ENCODE measurements at places on chromosomes 4 and X. TPM values are rescaled to one million over a fixed set of nuclear protein-coding genes. Genes with fewer than 3 reads are reported as not detected.

DNA sequence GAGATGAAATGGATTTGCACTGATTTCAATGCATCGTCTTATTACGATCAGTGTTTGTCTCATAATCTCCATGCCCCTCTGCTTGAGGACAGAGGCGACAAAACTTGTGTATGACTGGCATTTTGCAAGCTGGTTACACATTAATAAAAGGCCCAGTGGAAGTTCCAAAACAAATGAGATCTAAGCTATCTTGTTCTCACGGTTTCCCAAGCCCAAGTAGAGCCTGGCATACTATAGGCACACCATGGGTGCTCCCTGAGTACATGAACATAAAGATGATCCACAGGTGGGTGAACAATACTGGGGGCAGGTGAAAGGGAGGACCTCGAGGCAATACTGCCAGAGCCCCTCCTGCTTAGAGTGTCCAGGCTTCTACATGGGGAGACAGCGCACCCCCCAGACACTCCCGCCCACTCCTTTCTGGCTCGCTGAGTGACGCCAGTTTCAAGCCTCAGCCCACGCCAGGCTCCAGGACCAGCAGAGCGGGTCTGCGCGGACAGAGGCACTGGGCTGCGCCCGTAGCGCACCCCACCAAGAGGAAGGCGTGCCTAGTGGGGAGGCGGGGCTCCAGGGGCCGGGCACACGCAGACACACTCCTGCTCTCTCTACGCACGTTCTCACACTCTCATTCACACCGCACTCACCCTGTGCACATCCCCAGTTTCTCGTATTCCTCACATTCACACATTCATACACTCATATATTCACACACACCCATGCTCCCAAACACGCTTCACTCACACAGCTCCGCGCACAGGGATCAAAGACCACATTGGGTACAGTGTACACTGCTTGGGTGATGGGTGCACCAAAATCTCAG is 8.9 kb upstream of the GSX2 start:
- no peak for DNase-seq
- peak overlapping the region; percentile 39 for H3K4me3 ChIP-seq
- H3K27ac ChIP-seq: no peak overlapping the region
- no peaks in the 10 kb centered on the region for H3K36me3 ChIP-seq
- peaks cover 19% of the 10 kb centered on the region for H3K4me1 ChIP-seq

Gene HHIP
- polyA plus RNA-seq: 0.44 TPM

- no peak overlapping the region for H3K27ac ChIP-seq
- no peaks in the 10 kb centered on the region for H3K27me3 ChIP-seq
- H3K36me3 ChIP-seq: no peaks in the 10 kb centered on the region
- no peaks in the 10 kb centered on the region for H3K4me1 ChIP-seq
Observed at GRCh38 chr4:69781458-69782418, 21.3 kb upstream of the SULT1B1 start.

Gene BRS3
- polyA plus RNA-seq: not detected

GRCh38 chrX:98931216-98931615 is 1478.9 kb downstream of the PCDH19 start:
- no peaks in the 10 kb centered on the region for H3K27me3 ChIP-seq
- H3K27ac ChIP-seq: no peak overlapping the region
- H3K36me3 ChIP-seq: no peaks in the 10 kb centered on the region

DNA sequence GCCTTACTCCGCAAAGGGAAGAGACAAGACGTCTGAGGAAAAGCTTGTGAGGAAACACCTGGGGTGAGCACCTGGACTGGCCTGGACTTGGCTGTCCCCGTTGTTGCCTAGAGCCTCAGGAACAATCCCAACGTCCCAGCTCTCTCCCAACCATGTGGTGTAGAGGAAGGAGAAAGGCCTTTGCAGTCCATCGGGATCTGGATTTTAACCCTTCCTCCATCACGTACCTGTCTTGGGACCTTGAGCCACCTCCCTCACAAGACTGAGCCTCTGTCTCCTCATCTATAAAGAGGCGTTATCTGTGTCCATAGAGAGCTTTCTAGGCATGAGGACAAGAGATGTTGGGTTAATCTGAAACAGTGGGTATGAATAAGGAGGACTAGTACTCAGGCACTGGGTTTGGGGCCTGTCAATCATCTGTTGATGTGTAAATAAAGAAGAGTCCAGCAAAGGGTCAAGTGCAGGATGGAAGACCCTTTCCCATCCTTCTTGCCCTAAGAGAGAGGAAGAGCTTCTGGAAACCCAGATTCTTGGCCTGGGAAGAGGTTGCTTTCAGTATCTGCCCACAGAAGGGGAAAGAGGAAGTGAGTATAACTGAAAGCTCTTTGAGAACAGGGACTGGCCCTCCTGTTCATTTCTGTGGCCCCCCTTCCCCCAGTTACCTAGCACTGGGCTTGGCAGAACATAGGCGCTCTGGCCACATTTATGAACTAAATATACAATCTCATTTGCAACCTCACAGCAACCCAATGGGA is 137.1 kb downstream of the PJA1 start:
- peaks cover 64% of the 10 kb centered on the region for H3K4me1 ChIP-seq
- H3K27ac ChIP-seq: peak overlapping the region; percentile 98
- no peaks in the 10 kb centered on the region for H3K36me3 ChIP-seq
- no peak overlapping the region for H3K4me3 ChIP-seq
- DNase-seq: no peak

Gene ADAM29
- polyA plus RNA-seq: not detected

DNA sequence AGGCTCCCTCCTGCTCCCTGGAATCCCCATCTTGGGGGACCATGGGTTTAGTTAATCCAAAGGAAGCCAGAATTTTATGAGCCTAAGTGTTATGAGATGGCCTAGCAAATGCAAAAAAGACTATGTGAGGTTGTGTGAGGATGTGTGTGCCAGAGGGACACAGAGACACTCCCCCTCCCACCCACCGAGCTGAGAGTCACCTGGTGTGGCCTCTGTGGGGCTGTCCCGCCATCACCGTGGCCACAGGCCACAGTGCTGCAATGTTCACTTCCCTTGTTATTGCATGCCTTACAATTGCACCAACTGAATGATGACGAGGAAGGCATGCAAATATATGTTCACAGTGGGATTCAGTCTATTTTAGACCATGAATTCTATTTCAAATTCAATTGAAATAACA is 601 bp upstream of the FGFBP2 start:
- H3K4me3 ChIP-seq: no peak overlapping the region
- no peak overlapping the region for H3K27ac ChIP-seq
- no peaks in the 10 kb centered on the region for H3K4me1 ChIP-seq
- peaks cover 5% of the 10 kb centered on the region for H3K27me3 ChIP-seq
- H3K36me3 ChIP-seq: no peaks in the 10 kb centered on the region

Gene SEPSECS
- polyA plus RNA-seq: 4.6 TPM

- no peaks in the 10 kb centered on the region for H3K27me3 ChIP-seq
- H3K27ac ChIP-seq: no peak overlapping the region
- no peak overlapping the region for H3K4me3 ChIP-seq
- H3K4me1 ChIP-seq: no peaks in the 10 kb centered on the region
- DNase-seq: no peak
- no peaks in the 10 kb centered on the region for H3K36me3 ChIP-seq
Observed at GRCh38 chr4:64533637-64534036, 124.4 kb upstream of the TECRL start.

Gene ZNF630
- polyA plus RNA-seq: 0.78 TPM

DNA sequence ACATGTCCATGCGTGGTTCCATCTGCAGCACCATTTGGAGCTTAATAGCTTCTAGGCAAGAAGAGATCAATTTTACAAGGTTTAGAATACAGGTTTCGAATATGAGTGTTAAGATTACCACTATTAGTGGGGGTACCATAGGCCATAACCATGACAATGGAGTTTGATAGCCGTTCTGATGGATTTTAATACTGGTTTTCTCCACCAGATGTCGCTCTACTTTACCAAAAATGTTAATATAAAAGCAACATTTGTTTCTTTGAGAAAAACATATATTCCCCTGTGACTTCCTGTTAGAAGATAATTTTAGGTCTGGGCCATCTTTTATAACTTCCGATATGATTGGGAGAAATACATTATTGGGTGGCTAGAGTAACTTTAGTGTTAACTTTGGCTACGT is 499.7 kb upstream of the POU3F4 start:
- no peaks in the 10 kb centered on the region for H3K36me3 ChIP-seq
- no peak overlapping the region for H3K4me3 ChIP-seq
- no peak for DNase-seq
- no peak overlapping the region for H3K27ac ChIP-seq

GRCh38 chr4:62226082-62226481 is 1026.0 kb downstream of the ADGRL3 start:
- DNase-seq: no peak
- no peaks in the 10 kb centered on the region for H3K36me3 ChIP-seq
- no peaks in the 10 kb centered on the region for H3K4me1 ChIP-seq
- H3K27me3 ChIP-seq: no peaks in the 10 kb centered on the region
- H3K4me3 ChIP-seq: no peak overlapping the region

- no peak overlapping the region for H3K4me3 ChIP-seq
- no peak for DNase-seq
- no peaks in the 10 kb centered on the region for H3K36me3 ChIP-seq
- H3K27ac ChIP-seq: no peak overlapping the region
Observed at GRCh38 chr4:102754044-102754443, 6.7 kb downstream of the MANBA start.

Gene NDNF
- not detected for polyA plus RNA-seq

Gene SSX1
- not detected for polyA plus RNA-seq

Gene OCIAD2
- 363 TPM for polyA plus RNA-seq

- no peak overlapping the region for H3K27ac ChIP-seq
- no peaks in the 10 kb centered on the region for H3K36me3 ChIP-seq
- DNase-seq: no peak
- peaks cover 2% of the 10 kb centered on the region for H3K4me1 ChIP-seq
- no peak overlapping the region for H3K4me3 ChIP-seq
- H3K27me3 ChIP-seq: no peaks in the 10 kb centered on the region
Observed at GRCh38 chr4:119229908-119230687, 17.6 kb downstream of the USP53 start.

Gene PHOX2B
- not detected for polyA plus RNA-seq

Gene PCSK1N
- 1.6 TPM for polyA plus RNA-seq

Gene UGT2A1
- polyA plus RNA-seq: not detected

GRCh38 chr4:105002278-105002677 is 144.4 kb upstream of the TET2 start:
- H3K4me1 ChIP-seq: no peaks in the 10 kb centered on the region
- no peak for DNase-seq
- no peaks in the 10 kb centered on the region for H3K36me3 ChIP-seq
- H3K27ac ChIP-seq: no peak overlapping the region
- H3K27me3 ChIP-seq: no peaks in the 10 kb centered on the region

Gene TSPAN7
- polyA plus RNA-seq: 1.6 TPM

Gene MAGEB10
- not detected for polyA plus RNA-seq

DNA sequence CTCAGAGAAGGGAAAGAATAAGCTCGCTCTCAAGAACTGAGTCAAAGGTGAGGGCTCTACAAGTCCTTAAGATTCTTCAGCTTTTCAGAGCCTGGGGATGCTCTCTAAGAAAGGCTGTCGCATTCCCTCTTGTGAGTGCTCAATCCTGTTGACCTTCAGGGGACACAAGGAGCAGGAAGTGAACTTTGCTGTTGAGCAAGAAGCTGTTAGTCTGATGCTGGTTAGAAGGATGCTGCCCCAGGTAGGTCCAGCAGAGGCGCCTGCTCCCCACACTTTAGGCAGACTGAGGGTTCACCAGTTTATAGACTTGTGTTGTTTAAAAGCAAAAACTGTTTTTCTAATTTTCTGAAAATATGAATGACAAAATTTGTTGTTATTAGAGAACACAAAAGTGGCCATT is 125.4 kb upstream of the SPOCK3 start:
- no peaks in the 10 kb centered on the region for H3K4me1 ChIP-seq
- H3K4me3 ChIP-seq: no peak overlapping the region

DNA sequence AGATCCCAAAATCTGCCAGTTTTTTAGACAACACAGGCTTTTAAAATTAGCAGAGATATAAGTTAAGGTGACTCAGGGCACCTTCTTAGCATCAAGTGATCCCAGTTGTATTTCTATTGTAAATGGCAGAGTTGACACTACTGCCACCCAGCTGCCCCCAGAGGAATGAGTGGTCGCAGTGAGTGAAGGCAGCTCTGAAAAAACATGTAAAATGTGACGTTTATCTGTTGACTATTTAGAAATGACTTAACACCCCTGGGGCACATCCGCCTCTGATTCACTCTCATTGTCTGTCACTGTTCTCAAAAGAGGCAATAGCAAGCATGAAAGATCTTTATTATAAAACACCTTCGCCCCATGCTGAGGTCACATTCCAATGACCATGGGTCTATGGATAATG is 592.4 kb downstream of the ACTRT1 start:
- H3K4me1 ChIP-seq: no peaks in the 10 kb centered on the region
- DNase-seq: no peak
- H3K36me3 ChIP-seq: no peaks in the 10 kb centered on the region
- H3K27me3 ChIP-seq: no peaks in the 10 kb centered on the region
- H3K27ac ChIP-seq: no peak overlapping the region

GRCh38 chrX:2965965-2966364 is 36.8 kb upstream of the ARSD start:
- H3K36me3 ChIP-seq: no peaks in the 10 kb centered on the region
- H3K27ac ChIP-seq: no peak overlapping the region
- H3K4me3 ChIP-seq: no peak overlapping the region

Gene F8A3
- 1.1 TPM for polyA plus RNA-seq

DNA sequence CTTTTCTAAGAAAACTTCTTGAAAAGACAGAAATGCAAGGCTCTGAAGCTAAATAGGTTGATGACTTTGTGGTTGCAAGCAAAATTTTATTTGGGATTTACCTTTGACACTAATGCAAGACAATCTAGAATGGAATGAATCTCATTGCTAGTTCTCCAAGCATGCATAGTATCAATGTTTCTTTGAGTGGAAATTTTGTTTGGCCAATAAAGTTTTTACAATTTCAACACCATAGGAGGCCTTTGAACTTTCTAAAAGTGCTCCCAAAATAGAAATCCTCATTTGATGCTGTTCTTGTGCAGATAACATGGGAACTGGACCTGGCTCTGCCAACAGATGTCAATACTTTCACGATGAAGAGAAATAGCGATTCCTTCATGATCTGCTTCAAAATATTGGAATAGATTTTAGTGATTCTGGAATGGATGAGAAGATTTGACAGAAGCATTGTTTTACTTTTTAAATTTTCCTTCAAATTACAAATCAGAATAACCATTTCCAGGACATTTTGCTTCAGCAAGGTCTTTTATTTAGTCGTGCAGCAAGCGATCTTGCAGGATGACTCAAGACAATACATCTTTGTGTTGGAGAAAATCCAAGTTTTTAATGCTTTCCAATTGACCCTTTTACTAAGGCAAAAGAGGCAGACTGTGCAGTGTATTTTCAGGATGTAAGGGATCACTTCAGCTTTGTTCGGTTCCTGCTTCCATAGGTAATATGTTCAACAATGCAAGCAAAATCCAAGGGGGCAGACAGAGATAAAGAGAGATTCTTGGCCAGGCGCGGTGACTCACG is 51.7 kb upstream of the OTUD4 start:
- H3K36me3 ChIP-seq: no peaks in the 10 kb centered on the region
- H3K4me1 ChIP-seq: no peaks in the 10 kb centered on the region
- no peak for DNase-seq
- H3K27ac ChIP-seq: no peak overlapping the region
- H3K4me3 ChIP-seq: no peak overlapping the region

GRCh38 chr4:173513651-173514050 is 16.4 kb downstream of the HAND2 start:
- DNase-seq: no peak
- H3K36me3 ChIP-seq: no peaks in the 10 kb centered on the region
- no peak overlapping the region for H3K27ac ChIP-seq
- peaks cover 79% of the 10 kb centered on the region for H3K27me3 ChIP-seq
- no peak overlapping the region for H3K4me3 ChIP-seq

Measured in keratinocyte (primary cell).